HS-27A (cell line): ENCODE measurements at places on chromosomes 11 and 22.

GRCh38 chr11:1707751-1708150 lies 10.8 kb downstream of the KRTAP5-6 start:
- no peak for DNase-seq

DNA sequence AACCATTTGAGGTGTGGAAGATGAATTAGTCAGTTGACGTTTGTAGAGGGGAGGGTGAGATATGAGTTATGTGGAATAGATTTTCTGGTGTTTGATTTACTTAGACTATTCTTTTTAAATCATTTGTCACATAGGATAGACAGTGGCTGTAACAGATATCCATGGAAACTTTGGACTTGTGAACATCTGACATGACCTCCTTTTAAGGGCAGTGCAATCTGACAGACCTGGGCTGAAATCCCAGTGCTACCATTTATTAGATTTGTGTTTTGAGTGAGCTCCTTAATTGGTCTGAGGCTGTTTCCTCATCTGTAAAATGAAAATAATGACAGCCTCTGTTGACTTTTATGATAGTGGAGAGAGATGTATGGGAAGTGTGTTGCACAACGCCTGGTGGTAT lies 159.9 kb downstream of the TEAD1 start:
- DNase-seq = no peak

DNA sequence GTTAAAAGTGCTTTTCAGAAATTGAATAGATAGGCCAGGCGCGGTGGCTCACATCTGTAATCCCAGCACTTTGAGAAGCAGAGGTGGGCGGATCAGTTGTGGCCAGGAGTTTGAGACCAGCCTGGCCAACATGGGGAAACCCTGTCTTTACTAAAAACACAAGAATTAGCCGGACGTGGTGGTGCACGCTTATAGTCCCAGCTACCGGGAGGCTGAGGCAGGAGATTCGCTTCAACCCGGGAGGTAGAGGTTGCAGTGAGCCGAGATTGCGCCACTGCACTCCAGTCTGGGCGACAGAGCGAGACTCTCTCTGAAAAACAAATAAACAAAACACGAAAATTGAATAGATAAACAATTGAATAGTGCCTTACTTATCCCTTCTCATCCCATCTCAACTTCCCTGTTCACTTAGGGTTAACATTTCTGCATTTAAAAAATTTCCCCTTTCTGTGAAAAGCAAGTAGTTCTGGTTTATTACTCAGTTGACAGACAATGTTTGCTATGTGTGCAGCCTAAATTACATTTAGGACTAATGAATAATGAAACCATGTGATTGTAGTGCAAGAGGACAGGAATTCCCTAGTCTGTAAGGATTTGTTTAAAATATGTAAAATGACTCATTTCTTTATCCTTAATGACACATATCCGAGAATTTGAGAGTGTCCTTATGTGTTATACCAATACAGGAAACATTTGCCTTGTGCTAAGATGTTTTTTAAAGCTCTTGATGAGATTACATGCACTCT lies 6.0 kb downstream of the RNF169 start:
- DNase-seq = peak; percentile 80

- no peak for DNase-seq
Observed at GRCh38 chr11:95154514-95154913, 64.9 kb downstream of the ENDOD1 start.

DNA sequence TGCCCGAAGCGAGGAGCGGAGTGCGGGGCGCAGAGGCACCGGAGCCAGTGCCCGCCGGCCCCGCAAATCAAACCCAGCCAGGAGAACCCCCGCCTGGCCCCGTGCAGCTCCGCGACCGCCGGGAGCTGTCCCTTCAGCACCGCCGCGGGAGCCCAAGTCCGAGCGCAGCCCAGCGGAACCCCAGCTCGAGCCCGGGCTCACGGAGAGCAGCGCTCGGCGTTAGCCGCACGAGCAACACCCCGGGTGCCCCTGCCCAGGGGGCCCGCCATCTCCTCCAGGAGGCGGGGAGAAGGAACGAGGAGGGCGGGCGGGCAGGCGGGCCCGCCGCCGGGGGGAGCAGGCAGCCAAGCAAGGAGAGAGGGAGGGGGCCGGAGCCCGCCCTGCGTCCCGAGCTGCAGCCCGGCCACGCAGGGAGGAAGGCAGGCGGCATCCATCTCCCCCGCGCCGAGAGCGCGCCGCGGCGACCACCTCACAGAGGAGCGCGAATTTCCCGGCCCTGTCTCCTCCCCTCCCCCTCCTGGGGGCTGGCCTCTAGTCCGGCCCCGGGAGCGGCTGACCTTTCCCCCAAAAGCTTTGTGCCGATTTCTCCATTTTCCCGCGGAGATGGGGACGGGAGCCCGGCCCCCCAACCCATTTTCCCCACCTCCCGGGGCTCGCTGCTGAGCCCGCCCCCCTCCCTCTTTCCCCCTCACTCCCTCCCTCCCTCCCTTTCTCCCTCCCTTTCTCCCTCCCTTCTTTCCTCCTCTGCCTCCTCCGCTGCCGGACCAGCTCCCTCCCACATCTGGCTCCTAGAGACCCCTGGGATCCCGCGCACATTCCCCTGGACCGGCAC lies 621 bp downstream of the KCNC1 start:
- no peak for DNase-seq

DNA sequence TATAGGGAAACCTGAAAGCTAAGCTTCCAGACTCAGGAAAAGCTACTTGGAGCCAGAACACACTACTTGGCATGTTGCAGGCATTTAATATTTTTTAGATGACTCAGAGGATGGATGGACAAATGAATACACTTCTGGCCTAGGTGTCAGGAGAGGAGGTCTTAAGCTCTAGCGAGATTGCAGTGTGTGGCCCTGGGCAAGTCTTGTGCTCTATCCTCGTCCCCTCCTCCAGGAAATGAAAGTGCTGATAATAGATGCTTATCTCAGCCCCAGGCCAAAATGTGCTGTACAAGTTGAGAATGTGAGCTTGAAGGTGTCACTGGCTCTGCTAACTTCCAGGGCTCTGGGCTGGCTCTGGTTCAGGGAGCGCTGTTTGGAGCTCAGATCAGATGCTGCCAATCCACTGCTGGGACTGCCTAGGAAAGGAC lies 136.3 kb downstream of the PKNOX2 start:
- no peak for DNase-seq

DNA sequence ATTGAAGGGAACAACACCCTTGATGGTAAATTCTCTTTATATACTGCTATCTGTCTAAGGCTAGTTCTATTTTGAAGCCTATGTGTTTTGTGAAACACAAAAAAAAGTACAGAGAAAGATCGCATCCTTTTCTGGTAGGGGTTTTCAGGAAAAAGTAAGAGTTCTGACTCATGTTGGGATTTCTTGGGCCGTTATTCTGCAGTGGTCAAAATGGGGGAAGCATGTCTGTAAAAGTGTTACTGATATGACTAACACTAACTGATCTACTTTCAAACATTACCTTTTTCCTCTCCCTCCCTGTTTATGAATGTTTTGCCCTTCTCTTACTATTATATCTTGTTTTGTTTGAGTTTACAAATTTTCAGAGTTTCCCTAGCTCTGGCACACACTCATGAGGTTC lies 53.9 kb downstream of the CTNND1 start:
- DNase-seq = no peak

GRCh38 chr22:40499209-40499623 lies 128.8 kb downstream of the SGSM3 start:
- DNase-seq = peak; percentile 86

- no peak for DNase-seq
Observed at GRCh38 chr11:121543836-121544380, 91.1 kb upstream of the SORL1-AS1 start.

- no peak for DNase-seq
Observed at GRCh38 chr22:47292546-47293320, 530.3 kb downstream of the TBC1D22A start.
